ENCODE measurements at places on chromosomes 7 and 10. TPM values are rescaled to one million over a fixed set of nuclear protein-coding genes. Genes with fewer than 3 reads are reported as not detected.
A peak's percentile ranks its signal among the peaks of the same experiment; 100 is the strongest.

GRCh38 chr7:18345641-18346234 lies 149.8 kb upstream of the HDAC9 start:
- peak; percentile 28 for DNase-seq

The A1CF gene
- total RNA-seq, result 29.9 TPM

DNA sequence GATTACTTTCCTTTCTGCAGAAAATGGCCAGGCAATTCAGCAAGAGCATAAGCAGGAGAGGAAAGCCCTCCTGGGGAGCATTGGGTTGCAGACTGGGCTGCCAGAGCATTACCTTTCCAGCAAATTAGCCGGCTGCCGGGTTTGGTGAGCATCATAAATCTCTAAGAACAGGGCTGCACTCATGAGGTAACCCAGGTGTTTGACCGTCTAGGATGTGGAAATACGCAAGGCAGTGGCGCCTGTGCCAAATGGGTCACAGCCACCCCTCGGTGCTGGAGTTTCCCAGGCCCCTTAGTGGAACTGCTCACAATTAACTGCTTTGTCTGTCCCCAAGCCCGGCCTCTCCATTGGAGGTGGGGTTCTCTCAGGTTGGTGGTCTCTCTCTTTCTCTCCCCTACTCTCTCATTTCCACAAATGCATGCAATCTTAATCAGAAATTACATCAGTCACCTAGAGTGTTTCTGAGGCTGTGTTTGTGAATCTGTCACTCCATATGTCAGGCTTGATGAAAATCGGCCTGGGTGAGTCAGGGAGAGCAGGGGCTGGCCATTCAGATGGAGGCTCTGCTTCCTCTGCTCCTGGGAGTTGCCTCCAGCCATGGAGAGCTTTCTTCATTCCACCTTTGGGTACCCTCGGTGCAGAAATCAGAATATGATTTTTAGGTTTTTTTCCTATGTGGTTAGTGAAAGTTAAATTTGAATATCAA lies 26.7 kb downstream of the PTN start:
- DNase-seq, result no peak

The FBH1 gene
- 87.4 TPM for total RNA-seq

The RHOBTB1 gene
- 23.8 TPM for total RNA-seq

GRCh38 chr10:10870523-10871241 lies 147.0 kb upstream of the CELF2 start:
- no peak for DNase-seq
